ENCODE measurements at places on chromosomes 11 and 22.

DNA sequence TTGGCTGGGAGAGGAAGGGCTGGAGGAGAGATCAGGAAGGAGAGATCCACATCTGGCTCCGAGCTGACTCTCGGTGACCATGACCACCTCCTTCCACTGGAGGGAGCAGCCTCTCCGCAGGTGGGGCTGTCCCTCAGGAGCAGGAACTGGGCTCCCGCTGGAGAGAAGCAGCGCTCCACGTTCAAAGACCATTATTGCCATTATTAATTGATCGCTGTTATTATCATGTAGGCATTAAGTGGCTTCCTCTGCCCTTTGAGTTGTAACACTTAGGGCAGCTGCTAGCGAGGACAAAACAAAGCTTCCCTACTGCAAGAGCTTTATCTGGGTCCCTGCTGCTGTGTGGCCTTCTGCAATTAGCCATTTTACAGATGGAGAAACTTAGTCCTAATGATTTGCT is 251.9 kb downstream of the ST3GAL4 start:
- no peak for DNase-seq

DNA sequence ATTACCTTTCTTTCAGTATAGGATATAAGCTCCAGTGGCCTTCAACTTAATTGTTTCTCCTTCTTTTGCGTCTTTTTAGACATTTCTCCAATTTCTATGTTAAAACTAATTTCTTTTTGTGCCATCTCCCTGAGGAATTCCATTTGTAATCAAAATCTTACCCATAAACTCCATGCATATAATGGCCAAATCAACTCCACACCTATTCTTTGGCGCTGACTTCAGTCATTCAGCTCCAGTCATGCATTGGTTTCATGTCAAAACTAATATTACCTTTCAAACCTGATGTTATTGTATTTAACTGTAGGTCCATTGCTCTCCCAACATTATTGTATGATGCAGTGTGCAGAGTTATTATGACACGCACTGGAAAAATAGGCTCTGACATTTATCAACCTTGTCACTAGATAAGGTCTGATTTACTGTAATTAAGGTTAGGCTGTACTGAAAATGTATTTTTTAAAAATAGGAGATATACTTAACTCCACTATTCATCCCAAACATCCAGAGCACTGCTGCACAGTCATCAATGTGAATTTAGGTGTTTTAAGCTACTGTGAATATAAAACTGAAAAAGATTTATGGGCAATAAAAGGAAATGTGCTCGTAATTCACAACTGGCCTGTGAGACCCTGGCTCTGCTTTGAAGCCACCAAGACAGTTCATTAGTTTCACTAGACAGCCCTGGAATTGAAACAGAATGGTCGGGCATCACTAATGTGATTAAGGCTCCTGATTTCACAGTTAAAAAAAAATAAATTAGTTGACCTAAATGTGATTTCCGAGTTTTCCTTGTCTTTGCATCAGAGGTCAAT is 180.6 kb upstream of the GRIA4 start:
- no peak for DNase-seq

- DNase-seq: no peak
Observed at GRCh38 chr22:37503850-37504249, 15.4 kb downstream of the CARD10 start.

DNA sequence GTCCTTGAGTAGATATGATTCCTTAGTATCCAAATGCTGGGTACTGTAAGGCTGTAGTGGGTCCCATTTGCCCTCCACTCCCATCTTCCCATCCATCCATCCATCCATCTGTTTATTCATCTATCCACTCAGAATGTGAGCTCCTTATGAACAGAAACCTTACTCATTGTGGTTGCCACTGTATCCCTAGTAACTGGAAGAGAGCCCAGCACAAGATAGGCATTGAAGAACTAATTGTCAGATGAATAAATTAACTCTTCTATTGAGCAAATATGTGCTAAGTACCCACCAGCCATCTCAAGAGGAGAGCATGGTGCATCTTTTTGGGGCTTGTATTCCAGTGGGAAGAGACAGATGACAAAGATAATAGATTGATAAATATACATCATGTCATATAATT is 86.4 kb upstream of the SEZ6L start:
- no peak for DNase-seq

- DNase-seq: no peak
Observed at GRCh38 chr22:47374901-47375575, 612.6 kb downstream of the TBC1D22A start.

DNA sequence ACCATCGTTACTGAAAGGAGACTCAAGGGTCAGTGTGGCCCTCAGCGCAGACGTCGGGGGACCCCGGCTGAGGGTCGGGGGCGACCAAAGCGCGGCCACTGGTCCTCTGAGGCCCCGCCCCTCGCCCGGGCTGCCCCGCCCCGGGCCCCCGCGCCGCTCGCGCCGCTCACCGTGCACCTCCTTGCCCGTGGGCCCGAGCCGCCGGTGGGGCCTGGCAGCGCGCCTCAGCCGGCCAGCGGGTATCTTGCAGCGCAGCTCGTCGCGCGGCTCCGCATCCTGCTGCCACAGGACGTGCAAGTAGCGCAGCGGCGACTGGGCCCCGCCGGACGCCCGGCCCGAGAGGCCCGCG is 419 bp downstream of the ANKRD54 start:
- DNase-seq: no peak

DNA sequence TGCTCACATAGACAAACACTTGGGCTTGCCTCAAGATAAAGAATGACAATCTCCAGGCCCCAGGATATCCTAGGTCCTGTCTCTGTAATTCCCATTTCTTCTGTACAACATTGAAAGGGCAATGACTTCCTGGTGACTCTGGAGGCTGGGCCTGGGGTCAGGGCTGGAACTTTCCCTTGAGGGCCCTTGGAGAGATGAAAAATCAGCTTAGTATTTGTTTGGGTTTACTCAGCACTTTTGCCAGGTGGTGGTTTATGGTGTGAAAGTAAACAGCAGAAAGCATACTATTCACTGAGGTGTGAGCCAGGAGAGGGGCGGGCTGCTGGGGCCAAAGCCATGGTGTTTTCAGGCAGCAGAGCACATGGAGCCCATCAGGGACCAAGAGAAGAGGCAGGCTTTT is 214.7 kb upstream of the NARS2 start:
- no peak for DNase-seq

DNA sequence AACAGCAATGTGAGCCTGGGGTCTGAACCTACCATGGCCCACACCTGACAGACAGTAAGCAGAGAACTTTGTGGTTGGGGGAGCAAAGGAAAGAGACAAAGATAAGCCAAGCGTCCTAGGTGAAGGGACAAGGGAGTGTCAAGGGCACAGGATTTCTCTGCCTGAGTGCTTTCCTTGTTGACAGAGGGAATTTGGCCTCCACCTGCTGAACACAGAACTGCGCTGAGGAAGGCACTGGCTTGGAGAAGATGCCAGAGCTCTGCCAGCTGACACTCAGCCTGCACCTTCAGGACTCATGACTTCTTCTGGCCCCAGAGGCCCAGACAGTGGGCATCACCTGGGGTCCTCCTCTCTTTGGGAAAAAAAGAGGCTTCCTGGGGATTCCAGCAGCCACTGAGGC is 789 bp upstream of the LRRC55 start:
- no peak for DNase-seq

DNA sequence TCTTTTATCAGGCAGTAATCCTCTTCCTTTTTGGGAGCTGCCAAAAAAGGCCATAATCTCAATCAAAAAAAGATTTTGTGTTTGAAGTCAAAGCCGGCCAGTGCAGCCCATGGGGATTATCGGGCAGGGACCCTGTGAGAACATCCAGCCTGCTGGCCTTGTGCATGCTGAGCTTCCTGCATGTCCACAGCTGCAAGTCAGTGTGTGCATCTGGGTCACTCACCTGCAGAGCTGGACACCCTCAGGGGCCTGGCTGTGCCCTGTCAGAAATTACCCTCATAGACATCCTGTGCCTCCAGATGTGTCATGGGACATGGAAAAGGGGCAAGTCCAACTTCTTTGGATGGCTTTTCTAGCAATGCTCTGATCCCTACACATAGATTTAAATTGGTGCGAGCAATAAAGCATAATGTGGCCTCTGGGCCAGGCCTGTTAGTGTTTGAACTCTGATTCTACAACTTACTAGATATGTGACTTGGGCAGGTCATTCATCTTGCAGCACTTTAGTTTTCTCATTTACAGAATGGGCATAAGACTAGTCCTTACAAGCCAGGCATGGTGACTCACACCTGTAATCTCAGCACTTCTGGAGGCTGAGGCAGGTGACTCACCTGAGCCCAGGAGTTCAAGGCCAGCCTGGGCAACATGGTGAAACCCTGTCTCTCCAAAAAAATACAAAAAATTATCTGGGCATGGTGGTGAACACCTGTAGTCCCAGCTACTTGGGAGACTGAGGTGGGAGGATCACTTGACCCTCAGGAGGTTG is 81.6 kb upstream of the LARGE1 start:
- DNase-seq: no peak

DNA sequence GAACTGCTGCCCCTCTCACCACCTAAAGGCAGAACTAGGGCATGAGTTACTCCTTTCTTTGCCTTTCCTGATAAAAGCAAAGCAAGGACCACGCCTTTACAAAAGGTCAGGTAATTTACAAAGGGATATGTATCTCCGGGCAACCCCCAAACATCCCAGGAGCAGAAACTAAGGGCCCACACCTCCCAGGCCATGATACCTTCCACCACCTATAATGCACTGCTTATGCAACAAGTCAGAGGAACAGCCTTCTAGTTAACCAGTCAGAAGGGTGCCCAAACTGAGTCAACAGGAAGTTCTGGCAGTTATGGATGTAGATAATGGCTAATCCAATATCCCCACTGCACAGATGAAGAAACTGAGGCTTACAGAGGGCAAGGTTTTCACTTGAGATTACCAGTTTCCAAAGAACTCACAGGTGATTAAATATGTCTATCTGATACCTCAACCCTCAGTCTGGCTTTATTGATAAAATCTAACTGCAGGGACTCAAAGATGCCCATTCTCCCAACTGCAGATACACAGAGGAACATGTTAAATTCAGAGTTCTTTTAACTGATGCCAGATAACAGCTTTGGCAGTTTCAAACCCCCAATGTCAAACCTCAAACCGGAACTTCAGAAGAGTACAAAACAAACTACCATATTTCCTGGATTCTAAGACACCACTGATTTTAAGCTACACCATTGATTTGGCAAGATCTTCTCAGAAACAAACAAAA is 16.8 kb upstream of the CASTOR1 start:
- peak; percentile 78 for DNase-seq

GRCh38 chr11:103413266-103413888 is 304.2 kb downstream of the DYNC2H1 start:
- DNase-seq: no peak

- peak; percentile 38 for DNase-seq
Observed at GRCh38 chr22:41976070-41976901, 7.0 kb downstream of the SEPTIN3 start.

DNA sequence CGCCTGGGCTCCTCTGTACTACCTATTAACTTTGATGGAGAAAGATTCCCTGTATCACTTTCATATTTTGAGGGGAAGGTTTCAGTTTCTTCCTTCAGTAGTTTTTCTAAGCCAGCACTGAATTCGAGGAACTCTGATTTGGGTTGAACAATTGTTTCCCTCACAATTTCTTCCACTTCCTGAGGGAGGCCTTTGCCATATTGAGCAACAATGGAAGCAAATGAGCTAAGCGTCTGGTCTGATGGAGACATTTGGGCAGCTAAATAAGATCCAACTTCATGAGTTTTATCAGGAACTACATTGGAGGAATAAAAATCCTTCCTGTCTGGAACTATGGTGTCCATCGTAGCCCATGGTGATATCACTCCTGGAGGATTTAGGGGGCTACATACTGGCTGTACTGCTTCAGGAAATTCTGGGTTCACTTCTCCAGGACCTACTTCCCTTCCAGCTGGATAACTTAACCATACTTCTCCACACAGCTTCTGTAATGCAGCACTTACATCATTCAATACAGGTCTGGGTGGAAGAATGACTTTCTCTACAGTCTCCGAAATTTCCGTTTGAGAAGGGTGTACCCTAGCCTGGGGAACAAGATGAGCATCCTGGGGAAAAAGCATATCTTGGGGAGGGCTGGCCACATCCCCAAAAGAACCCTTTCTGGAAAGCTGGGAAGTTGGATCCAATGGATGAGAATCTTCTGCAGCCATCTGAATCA is 38.9 kb upstream of the CCDC89 start:
- DNase-seq: no peak

GRCh38 chr11:125272092-125272491 is 107.5 kb downstream of the PKNOX2 start:
- DNase-seq: no peak

- DNase-seq: no peak
Observed at GRCh38 chr22:26439559-26439958, 10.5 kb downstream of the ASPHD2 start.

- DNase-seq: no peak
Observed at GRCh38 chr11:88680806-88681205, 343.3 kb upstream of the CTSC start.

Measured in central memory CD4-positive, alpha-beta T cell (primary cell).